ENCODE measurements at places on chromosomes 6 and 20.

DNA sequence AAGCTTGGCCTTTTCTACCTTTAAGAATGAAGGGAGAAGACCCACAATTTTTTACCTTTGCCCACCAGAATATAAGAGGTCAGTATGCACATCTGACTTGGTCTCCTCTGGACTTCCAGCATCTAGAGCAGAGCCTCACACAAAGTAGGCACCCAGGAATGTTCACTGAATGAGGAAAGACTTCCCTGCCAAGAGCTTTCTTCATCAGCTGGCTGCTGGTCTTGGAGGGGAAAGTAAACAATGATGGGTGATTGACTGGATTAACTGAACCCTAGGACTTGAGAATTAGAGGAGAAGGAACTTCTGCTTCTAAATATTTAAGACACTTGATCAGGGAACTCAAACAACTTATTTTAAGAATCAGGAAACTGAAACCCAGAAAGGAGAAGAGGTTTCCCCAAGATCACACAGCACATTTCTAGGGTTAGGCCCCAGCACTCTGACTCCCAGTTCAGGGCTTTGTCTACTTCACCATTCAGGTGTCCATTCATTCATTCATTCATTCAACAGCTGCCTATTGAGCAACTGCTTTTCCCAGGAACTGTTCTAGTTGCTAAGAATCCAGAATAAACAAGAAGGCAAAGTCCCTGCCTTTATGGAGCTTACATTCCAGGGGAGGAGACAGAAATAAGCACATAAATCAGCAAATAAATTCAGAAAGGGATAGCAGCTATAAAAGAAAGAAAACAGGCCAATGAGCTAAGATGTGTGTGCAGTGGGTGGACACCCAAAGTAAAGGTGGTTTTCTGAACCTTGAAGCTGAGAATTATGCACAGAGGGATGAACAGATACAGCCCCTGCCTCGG is 216.9 kb upstream of the LRFN2 start:
- DNase-seq = no peak

- no peak for DNase-seq
These were observed 106.1 kb upstream of the ADGRF4 start for GRCh38 chr6:47592131-47592840.

- peak; percentile 20 for DNase-seq
These were observed 43.2 kb upstream of the NT5E start for GRCh38 chr6:85406641-85407075.

GRCh38 chr6:85516168-85516567 is 66.3 kb downstream of the NT5E start:
- peak; percentile 33 for DNase-seq

GRCh38 chr6:101832371-101832770 is 438.9 kb downstream of the GRIK2 start:
- no peak for DNase-seq

DNA sequence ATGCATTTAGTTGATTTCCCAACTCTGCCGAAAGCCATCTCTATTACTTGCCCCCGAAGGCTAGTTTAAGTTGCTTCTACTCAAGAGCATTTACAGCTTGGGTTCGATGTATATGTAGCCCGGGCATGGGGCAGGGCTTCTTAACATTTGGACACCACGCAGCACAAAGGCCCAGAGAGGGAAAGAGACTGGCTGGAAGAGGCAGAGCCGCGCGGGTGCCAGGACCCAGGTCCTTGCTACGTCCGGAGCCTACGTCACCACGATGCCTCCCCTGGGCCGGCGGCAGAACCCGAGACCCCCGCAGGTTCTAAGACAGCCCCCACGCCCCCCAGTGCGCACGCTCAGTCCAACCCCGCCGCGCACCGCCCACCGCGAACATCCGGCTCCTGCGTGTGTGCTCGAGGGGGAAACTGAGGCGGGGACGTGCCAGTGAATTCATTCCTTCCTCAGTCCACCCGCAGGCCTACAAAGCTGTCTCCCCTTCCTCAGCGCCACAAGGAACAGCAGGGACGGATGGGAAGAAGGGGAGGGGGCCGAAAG is 367 bp upstream of the PCIF1 start:
- DNase-seq = peak; percentile 56

GRCh38 chr6:105526225-105526872 is 123.5 kb upstream of the PREP start:
- no peak for DNase-seq

DNA sequence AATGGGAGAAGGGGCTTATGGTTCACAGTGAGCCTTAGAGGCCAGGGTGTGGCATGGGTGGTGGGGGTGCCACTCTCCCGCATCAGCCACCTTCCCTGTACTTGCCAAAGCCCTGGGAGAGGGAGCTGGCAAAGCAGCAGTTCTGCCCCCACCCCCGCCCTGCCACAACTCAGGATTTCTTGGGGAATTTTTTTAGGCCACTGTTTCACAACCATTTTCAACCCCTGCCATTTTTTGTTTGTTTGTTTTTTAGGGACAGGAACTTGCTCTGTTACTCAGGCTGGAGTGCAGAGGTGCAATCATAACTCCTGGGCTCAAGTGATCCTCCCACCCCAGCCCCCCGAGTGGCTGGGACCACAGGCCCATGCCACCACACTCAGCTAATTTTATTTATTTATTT is 22.4 kb upstream of the TM9SF4 start:
- DNase-seq = no peak

DNA sequence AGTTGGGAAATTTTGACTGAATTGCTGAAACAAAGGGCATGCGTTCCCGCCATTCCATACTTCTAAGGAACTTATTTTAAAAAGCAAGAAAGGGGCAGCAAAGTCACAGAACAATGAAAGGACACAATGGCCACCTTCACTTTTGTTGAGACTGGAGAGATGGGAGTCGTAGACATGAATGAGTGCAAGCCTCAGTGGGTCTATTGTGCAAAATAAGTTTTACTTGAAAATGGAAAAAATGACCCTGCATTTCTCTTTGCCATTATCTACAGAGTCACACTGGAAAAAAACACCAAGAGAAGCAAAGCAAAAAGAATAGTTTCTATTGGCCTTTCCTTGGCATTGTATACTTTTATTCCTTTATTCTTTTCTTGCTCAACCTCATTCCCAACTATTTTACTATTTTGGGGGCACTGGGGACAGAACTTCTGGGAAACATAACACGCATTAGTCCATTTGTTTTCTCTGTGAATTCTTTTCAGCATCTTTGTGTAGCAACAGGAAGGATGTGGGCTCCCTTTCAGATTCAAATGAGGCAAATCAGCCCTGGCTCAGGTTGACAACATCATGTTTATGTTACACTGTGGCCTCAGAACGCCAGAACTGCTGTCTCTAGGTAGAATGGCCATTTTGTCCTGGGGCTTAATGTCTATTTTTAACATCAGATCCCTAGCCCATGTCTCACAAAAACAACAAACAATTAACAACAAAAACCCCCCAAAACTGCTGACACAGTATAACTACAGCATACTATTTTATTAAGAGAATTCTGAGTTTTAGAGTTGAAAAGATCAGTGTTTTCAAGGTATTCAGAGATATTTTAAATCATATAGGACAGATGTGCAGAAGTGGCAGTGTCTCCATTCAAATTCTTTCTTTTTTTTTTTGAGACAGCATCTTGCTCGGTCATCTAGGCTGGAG is 122.2 kb downstream of the FYN start:
- DNase-seq = no peak
